ENCODE measurements at places on chromosomes 12 and 14.
A peak's percentile ranks its signal among the peaks of the same experiment; 100 is the strongest.

DNA sequence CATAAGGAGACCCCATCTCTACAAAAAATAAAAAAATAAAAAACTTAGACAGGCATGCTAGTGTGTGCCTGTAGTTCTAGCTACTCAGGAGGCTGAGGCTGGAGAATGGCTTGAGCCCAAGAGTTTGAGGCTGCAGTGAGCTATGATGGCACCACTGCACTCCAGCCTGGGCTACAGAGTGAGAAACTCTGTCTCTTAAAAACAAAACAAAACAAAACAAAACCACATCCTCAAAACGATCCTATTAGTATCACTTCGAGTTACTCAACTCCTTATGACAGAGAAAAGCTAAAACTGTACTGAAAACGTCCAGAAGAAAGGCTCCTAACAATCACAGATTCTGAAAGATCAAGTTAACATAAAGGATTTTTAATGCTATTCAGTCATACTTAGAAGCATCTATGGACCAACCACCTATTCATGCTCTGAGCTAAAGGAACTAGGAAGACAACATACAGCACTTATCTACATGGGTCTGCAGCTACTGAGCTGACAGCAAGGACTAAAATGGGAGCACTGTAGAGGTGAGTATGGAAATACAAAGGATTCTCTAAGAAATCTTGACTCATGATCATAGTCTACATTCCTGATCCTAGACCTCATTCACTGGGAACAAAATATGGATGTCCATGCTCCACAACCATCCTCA, 75.3 kb upstream of the DUSP6 start:
- no peak for DNase-seq

DNA sequence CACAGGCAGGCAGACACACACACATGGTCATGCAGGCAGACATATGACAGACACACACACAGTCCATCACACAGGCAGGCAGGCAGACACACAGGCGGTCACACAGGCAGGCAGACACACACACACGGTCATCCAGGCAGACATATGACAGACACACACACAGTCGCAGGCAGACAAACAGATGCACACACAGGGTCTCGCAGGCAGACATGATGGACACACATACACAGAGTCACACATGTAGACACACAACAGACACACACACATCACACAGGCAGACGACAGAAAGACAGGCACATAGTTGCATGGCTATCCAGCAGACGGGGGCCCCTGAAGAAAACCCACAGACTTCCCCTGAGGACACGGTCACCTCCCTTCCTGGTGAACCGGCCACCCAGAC, 135.4 kb downstream of the NCOR2 start:
- DNase-seq: no peak

- no peak for DNase-seq
Measured at GRCh38 chr12:79512068-79512467, 178.7 kb downstream of the PAWR start.

- no peak for DNase-seq
Measured at GRCh38 chr12:116373572-116374206, 96.2 kb upstream of the MED13L start.

- no peak for DNase-seq
Measured at GRCh38 chr14:21825845-21826244, 152.2 kb upstream of the OR4E1 start.

DNA sequence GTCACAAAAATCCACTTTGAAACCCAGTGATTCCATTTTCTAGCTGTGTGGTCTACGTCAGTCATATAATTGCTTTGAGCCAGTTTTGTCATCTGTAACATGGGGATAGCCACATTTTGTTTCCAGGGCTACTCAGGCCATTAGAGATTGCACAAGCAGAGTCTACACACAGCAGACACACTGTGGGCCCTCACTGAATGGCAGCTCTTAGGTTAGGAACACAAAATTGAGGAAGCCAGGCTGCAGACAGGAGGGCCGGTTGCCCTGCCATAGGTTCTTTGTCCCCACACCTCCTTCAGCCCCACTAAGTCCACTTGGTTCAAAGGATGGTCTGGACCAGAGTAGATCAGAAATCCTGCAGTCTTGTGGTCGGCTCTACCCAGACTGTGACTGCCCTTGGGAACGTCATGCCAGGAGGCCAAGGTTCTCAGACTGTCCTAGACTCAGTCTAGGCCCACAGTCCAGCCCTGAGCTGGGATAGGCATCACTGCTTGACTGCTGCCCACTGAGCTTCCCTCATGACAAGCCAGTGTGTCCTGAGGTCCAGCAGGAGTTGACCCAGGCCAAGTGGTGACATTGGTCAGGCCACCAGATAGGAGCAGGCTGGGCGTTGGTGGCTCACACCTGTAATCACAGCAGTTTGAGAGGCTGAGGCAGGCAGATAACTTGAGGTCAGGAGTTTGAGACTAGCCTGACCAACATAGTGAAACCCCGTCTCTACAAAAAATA, 3.8 kb upstream of the MYH7 start:
- no peak for DNase-seq

DNA sequence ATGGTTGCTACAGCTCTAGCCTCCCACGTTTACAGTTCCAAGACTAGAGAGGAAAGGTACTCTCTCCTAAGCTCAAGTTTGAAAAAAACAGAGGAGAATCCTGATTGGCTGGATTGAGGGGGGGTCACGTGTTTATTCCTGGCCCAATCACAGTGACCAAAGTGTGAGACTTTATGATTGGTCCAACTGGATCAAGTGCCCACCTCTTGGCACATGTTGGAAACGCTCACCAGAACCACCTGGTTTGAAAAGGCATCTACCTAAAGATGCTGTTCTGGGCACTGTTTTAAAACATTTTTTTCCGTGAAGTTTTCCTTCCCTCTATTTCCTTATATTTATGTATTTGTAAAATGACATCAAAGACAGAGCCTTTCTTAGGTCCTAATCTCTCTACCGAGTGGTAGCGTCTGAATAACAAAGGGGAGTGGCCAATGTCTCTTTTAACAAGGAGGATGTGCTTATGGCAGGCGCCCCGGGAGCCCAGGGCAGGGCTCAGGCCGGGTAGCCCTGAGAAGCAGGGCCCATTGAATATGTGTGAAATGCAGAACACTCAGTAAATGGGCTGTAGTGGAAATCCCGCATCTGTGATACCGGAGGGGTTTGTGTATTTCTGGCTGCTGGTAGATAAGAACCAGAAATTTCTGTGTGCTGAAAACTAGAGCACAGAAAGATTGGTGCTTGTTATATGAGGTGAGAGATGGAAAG, 146.2 kb downstream of the ATP23 start:
- DNase-seq: no peak

DNA sequence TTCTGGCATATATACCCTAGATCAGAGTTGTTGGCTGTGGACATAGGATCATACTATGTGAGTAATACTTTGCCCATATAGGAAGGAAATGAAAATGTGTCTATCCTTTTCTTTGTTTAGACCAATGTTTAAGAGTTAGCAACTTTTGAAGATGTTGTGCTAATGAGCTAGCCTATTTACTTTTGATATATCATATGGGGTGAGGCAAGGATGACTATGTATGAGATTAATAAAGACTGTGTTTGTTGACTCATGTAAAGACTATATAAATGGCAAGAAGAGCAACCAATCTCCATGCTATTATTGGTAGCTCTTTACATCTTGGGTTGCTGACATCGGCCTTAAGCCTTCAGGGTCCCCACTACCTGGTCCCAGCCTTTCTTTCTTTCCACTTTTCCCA, 289.4 kb downstream of the CCDC91 start:
- DNase-seq: no peak

DNA sequence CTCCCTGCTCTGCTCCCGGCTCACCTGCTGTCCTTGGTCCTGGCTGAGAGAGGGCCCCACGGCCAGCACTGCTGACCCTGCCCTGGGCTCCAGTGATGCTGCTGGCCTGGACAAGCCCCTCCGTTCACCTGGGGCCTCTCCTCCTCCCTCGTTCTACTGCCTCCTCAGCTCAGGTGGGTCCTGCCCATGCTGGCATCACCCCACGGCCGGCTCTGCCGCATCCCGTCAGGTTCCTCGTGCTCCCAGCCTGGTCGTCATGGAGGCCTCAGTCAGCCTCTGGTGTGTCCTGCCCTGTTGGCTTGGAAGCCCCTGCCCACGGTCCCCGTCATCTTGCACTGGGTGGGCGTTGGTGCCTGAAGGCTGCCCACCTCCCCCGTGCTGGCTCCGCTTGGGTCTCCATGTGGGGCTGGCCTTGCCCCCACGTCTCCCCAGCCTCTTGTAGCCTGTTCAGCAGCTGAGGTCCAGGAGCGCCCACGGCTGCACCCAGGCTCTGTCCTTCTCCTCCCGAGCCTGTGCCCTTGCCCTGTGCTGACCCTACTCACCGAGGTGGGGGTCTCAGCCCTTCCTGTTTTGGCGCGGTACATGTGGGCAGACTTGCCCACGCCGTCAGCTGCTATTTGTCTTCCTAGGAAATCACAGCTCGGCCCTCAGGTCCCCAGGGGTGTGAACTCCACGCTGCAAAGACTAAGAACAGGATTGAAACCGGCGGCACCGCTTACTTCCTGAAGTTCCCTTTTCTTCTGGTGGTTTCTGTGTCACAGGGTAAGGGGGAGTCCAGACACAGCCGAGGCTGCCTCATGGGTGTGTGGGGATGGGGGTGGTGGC, 121.6 kb downstream of the TMEM121 start:
- no peak for DNase-seq

GRCh38 chr12:80422550-80422949, 21.5 kb upstream of the PTPRQ start:
- no peak for DNase-seq

- no peak for DNase-seq
Measured at GRCh38 chr14:43903209-43903608, 603.9 kb downstream of the FSCB start.

- no peak for DNase-seq
Measured at GRCh38 chr12:97940629-97941028, 478.0 kb downstream of the RMST start.

DNA sequence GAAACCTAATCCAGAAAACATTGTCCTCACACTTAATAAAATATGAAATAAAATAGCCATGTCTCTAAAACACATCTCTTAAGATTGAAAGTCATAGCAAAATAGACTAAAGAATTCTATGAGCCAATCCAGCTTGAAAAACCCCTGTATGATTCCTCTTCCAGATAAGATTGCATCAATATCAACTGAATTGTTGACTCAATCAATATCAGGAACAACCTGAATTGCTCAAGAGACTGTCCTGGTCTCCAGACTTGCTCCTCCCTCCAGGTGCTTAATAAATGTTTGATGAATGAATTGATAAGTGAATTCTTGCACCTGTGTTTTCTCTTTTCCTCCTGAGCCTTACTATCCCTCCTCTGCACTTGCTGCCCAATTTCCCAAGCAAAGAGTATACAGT, 162.1 kb downstream of the NTF3 start:
- no peak for DNase-seq

- peak; percentile 70 for DNase-seq
Measured at GRCh38 chr12:15532364-15532977, 210.2 kb downstream of the PTPRO start.

GRCh38 chr14:97276573-97276972, 479.4 kb downstream of the VRK1 start:
- DNase-seq: no peak

GRCh38 chr14:46840944-46841720, 189.6 kb upstream of the RPL10L start:
- no peak for DNase-seq

DNA sequence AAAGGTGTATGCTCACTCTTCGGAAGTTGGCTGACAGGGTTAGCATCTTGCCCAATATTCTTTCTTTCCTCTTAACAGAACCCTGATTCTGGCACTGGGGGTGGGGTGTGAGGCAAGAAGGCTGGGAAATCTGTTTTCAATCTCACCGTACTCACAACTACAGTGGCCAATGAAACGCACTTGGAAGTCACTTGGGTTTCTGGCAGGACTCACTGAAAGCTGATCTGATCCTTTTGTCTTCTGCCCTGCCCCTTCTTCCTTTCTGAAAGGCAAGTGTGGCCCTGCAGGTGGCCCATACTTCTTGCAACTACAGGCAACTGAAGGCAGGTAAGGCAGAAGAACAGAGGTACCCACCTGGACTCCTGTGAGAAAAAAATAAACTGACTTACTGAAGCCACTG, 106.9 kb downstream of the STXBP6 start:
- DNase-seq: no peak

DNA sequence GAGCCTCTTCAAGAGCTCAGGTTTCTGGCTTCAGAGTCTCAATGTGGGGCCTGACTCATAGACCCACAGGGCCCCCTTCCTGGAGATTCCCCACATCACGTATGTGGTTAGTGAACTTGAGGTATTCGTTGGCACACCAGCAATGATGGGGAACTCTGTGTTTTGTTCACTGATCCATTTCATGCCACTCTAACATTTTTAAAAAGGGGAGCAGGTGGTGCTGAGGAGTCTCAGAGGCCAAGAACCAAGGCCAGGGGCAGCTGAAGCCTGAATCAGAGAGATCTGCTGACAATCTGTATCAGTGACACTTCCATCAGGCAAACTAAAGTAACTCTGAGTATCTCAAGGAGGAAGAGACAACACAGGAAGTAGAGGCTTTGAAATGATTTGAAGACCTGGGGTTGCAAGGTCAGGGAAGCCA, 323.4 kb downstream of the VRK1 start:
- no peak for DNase-seq

DNA sequence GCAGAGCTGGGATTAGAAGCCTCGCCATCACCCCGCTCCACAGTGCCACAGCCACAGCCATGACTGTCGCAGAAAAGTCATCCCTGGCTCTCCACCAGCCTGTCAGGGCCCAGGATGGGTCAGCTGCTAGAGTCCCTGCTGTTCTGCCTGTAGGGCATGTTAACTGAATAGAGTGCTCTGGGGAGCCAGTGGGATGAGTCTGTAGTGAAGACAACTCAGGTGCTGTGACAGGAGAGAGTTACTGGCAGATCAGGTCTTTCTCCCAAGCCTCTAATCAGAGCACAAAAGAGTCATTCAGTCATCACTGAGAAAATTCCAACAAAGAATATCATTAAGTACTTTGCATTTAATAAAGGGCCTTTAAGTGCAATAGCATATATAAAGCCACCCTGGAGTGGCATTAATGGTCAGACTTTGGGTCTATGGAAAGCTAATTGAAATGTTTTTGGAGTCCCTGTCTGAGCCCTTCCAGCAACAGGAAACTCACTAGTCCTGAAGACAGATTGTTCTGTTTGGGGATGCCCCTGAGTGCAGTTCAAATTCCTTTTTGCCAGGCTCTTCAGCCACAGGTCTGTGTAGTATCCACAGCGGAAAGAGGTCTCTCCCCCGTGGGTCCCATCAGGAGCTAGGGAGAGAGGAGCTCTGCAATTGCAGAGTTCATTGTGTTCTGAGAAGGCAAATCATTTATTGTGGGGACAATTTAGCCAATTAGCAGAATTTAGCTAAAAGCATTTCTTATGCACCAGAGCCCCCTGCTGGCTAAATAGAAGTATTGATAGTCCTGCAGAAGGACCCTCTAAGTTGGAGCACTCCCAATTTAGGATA, 45.2 kb upstream of the C14orf132 start:
- DNase-seq: peak; percentile 96

DNA sequence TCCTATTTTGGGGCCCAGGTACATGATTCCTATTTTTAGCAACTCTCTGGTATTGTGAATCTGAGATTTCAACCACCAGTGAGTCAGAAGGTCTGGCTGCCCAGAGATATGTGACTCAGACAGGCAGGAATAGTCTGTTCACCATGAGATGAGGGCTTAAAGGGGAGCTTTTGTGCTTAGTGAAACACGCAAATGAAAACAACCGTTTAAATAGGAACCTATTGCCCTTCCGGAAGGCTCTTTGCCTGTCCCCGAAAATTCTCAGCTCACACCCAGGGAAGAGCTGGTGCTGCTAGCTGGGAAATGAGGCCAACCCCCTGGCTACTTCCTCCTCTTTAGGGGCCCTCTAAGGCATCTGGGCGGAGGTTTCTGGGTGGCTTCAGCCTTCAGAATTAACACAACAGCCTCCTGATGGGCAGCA, 283.6 kb downstream of the CACNA1C start:
- DNase-seq: no peak

- DNase-seq: no peak
Measured at GRCh38 chr12:51814311-51815088, 34.0 kb downstream of the FIGNL2 start.

All from NCI-H1694 (cell line).